NCI-H2081 (cell line): ENCODE measurements at places on chromosomes 6 and 20.

DNA sequence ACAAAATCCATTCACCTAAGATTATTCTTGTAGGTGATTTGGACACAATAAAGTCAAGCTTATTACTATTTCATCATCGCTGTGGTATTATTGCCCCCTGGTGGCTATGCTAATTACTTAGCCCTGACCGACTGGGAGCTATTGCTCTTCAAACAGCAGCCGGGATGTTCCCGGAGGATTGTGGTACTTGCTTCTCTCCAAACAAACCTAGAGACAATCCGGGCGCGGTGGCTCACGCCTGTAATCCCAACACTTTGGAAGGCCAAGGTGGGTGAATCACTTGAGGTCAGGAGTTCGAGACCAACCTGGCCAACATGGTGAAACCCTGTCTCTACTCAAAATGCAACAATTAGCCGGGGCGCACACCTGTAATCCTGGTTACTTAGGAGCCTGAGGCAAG is 15.4 kb upstream of the STMND1 start:
- DNase-seq: peak; percentile 37

- peak; percentile 69 for DNase-seq
These were observed 63.7 kb downstream of the ATXN1 start for GRCh38 chr6:16697437-16698161.

GRCh38 chr20:745683-746301 is 22.5 kb downstream of the SLC52A3 start:
- DNase-seq: no peak

GRCh38 chr6:153852481-153852880 is 186.6 kb upstream of the OPRM1 start:
- DNase-seq: no peak

DNA sequence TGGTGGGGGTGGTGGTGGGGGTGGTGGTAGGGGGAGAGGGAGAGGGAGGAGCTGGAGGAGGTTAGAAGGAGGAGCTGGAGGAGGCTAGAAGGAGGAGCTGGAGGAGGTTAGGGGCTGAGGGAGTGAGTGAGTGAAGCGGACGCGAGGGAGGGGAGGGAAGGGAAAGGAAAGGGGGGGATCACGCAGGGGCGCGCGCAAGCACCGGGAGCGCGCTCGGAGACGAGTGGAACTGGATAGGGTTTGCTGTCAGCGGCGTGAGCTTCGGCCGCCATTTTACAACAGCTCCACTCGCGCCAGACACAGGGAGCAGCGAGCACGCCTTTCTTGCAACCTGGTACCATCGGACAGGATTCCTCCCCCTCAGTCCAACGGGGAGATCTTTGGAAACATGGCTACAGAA is 90.5 kb upstream of the FERMT1 start:
- no peak for DNase-seq

DNA sequence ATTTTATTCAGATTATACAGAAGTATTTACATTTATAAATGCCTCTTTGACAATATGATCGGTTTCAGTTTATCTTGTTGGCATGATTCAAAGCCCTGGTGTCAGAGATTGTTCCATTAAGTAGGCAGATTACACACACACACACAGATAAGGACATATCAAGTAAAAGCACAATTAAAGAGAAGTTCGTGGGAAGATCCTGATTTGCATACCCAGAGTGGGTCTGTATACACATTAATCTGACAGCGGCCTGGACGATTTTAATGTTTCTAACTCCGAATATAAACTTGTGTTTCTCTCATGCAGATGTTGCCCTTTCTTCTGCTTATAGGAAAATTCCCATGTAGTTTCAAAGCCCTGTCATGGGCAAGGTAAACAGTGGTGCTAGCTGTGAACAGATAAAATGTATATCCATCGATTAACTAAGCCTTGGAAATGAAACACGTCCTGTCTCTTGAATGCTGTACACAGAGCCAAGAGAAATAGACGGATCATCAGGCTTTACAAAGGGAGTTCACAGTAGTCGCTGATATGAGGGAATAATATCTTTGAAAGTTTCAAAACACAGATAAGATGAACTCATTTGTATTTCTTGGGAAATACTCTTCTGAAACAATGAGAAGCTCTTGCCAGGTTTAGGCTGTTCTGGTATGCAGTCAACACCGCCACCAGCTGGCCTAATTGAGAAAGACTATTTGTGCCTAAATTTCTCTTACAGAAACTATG is 108.2 kb upstream of the GMDS start:
- peak; percentile 65 for DNase-seq

DNA sequence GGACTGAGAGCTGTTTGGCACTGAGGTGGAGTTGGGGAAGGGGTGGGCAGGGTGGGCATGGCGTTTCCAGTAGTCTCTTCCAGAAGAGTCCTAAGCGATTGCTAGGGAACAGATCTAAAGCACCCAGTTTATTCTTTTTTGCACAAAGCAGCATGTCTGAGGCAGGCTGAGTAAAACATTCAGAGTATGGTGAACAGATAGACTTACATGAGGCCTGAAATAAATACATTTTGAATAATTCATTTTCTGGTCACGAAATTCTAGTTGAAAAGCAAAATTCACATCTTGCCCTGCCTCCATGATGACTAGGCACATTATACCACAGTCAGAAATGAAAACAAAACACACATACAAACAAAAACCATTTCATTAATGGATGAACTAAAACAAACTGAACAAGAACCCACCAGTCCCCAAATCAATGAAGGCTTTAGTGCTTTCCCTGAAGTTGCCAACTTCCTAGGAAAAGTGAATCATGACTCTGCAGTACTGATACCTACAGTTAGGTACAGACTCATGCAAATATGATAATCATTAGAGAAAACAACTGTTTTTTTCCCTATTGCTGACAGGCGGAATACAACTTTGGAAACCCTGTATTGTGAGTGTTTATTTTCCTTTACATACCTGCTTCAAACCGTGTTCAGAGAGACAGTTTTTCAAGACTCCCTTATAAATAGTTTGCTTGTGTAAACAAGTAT is 702.9 kb upstream of the POU3F2 start:
- no peak for DNase-seq

DNA sequence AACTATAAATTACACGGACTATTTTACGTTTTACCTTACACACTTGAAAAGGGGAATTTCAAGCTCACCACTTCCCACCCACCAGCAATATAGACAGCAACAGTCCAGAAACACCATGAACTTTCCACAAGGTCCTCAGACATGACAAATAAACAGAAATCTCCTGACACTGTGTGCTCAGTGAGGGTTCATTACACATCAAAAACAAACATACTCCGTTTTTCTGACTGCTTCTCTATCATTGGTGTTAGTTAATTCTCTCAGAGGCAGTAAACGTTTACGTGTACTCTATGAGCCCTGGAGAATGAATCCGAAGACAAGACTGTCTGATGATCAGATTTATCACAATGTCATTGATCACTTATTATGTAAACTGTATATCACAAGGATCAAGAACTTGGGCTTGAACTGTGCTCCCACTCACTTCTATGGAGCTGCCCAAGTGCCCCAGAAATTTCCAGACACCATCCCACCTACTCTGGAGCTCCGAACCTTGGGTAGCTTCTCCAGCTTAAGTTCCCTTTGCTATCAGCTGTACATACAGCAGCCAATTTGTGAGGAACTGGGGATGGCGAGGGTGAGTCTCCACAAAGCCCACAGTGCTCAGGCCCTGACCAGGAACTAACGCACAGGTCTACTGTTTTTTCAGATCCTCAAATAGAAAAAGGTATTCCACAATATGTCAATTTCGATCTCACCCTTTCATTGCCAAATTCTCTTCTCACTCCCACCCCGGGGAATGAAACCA is 86.0 kb downstream of the ALDH8A1 start:
- no peak for DNase-seq

- DNase-seq: no peak
These were observed 44.3 kb downstream of the TENT5A start for GRCh38 chr6:81708113-81708699.

DNA sequence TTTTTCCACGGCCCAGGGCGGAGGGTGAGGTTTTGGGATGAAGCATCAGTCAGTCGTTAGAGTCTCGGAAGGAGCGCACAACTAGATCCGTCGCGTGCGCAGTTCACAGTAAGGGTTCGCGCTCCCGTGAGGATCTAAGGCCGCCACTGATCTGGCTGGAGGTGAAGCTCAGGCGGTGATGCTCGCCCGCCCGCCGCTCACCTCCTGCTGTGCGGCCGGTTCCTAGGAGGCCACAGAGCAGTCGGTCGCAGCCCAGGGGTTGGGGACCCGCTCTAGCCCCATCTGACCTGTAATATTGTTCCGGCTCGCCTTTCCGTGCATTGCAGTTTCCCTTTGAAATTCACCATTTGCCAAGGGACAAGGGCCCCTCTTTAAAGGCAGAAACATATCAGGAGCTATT is 244.7 kb downstream of the TFAP2C start:
- DNase-seq: no peak

- DNase-seq: no peak
These were observed at the start of gene CALHM5 for GRCh38 chr6:116511424-116512110. Gene CALHM5 (plus strand): TSS chr6:116511639. CDS start chr6:116511697, 58 bp downstream.

DNA sequence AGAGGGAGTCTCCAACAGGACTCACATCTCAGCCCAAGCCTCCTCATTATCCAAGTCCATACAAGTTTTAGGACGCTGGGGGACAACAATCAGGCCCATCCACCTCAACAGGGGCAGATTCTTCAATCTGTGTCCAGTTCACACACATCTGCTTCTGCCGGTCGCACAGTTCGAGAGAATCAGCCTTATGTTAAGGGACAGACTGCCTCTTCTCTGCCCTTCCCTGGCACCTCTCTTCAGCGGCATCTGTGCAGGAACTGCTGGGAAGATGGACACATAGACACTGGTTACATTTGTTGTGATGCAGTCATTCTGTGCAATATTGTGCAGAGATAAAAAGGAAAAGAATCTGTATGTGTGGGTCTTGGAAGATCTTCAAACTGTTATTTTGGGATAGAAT is 21.0 kb downstream of the ULBP1 start:
- no peak for DNase-seq

GRCh38 chr6:69128411-69128810 is 493.3 kb downstream of the ADGRB3 start:
- DNase-seq: no peak

DNA sequence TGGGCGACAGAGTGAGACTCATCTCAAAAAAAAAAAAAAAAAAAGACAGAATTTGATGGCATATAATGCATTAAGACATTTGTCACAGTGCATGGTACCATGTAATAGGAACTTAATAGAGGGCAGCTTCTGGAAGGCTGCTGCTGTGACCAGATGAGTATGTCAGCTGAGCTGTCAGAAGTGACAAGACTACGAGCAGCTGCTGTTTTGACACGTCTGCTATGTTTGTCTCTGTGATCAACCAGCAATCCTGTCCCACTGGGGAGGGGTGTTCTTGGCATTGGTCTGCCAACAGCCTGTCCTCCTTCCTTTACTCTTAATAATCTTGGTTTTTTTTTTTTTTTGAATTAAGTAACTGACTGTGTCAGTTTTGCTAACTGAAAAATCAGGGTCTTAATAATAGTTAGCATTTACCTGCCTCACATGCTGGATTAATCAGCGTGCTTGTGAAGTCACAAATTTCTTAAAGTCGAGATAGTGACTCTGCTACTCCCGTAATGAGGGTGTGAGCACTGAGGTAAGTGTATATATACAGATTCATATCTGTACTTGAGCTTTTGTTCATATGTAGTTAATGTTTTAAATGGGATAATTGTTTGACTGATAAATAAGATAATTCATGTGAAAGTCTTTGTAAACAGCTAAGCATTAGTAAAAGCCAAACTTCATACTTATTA is 152.4 kb downstream of the BMP2 start:
- DNase-seq: no peak

DNA sequence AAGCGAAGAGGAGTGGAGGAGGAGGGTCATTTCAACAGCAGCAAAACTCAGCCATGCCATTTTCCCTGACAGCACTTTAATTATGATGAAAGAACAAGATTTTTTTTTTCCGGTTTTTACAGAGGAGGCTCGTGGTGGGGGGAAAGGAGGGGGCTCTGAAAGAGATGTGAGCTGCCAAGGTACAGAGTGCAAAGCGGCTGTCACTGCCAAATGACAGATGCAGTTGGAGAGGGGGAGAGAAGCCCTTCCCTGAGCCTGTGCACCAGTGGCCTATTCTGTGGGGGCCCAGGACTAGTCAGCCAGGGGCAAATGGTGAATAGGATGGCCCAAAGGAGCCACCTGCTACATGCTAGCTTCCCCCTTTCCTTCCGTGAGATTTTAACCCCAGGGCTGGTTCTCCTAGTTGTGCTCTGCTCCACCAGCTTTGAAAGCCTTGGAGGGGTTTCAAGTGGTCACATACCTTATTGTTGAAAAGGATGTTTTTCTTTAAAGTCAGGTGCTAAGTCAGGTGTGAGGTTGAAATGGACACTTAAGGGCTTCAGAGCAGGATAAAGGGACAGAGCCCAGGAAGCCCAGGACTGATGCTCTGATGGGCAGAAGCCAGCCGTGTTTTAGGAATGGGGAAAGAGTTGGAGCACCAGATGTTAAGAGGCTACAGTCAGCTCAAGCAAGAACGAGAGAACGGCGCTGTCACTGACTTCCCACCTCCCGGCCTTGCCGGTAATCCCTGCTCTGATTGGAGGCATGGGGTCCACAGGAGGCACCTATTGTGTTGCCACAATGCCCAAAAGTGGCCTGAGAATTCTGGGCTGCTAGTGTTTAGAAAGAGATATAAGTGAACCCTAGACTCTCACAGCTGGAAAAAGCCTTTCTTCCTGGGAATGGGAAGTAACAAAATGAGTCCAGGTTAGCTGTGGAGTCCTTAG is 24.8 kb downstream of the GNAS start:
- DNase-seq: no peak

- DNase-seq: no peak
These were observed 99.5 kb downstream of the ANKRD60 start for GRCh38 chr20:58128635-58129625.

DNA sequence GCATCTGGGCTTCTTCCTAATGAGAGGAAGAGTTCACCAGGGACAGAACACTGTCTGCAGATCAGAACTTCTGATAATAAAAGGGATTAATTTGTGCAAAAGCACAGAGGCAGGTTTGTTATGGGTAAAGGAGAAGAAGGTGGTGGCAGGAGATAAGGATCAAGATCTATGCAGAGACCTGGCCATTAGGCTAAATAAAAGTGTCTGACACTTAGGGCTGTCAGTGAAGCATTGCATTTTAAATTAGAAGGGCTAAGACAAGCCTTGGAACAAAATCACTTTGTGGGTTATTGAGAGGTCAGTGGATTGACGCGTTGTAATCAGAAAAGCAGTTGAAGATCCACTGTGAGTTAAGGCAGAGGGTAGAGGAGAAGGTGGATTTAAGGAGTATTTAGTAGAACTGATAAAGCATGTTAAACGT is 76.8 kb downstream of the MAP3K4 start:
- DNase-seq: no peak

DNA sequence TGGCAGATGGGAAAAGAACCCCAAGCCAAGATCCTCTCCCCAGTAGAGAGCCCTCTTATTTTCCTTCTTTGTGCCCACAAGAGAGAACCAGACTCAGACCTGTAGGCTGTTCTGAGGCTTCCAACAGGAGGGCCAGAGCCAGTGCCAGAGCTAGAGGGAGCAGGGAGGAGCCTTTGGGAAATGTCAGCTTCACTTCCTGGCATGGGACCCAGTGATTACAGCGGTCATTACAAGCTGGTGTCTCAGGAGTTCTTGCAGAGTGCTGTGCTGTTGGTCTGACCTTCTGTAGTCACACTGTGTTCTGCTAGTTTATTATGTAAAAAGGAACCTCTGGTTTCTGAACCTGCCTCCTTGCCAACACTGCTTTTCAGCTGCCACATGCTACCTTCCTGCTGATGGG is 38.9 kb downstream of the STK35 start:
- no peak for DNase-seq
